Suprapubic skin (tissue), 4 donors: ENCODE measurements at places on chromosomes 3 and 15. TPM values are rescaled to one million over a fixed set of nuclear protein-coding genes. Genes with fewer than 3 reads are reported as not detected.

GRCh38 chr3:123310741-123311140 lies 109.0 kb downstream of the SEC22A start:
- no peak for DNase-seq
- H3K27ac ChIP-seq, result no peak overlapping the region
- H3K4me1 ChIP-seq, result no peaks in the 10 kb centered on the region
- no peak overlapping the region for H3K4me3 ChIP-seq
- H3K27me3 ChIP-seq, result peaks cover 2% of the 10 kb centered on the region

DNA sequence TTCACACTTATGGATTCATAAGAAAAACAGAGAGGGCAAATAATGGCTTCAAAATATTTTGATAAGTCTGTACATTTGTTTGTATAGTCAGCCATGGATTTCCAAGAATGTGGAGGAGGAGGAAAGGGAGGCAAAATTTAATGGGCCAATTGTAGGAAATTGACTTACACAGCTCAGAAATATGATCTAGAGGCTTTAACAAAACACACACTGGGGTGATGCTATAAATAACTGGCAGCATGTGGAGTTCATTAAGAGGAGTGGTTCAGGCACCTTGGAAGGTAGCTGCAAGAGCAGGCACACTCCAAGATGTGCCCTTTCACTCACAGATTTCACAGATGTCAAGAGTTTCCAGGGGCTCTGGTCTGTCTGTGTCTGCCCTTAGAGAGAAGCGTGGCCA lies 193.4 kb upstream of the RASGRP1 start:
- H3K36me3 ChIP-seq, result no peaks in the 10 kb centered on the region
- H3K4me3 ChIP-seq, result no peak overlapping the region
- no peak overlapping the region for H3K27ac ChIP-seq

BSN gene
- 0.59 TPM for total RNA-seq

CTXN2 gene
- not detected for total RNA-seq

DNA sequence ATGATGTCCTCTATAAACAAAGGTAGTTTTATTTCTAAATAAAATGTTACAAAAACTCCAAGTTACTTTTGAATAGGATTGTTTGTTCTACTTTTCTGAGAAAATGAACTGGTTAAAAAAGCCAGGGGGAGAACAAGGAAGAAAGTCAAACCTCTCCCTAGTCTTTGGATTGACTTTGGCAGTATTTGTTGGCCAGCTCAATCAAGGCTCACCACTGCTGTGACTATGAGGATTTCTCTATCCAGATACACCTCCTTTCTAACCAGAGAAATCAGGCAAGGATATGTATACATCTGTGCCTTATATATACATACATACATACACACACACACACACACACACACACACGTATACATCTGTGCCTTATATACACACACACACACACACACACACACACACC lies 107.8 kb downstream of the FEZF2 start:
- DNase-seq, result no peak
- no peaks in the 10 kb centered on the region for H3K27me3 ChIP-seq
- H3K4me3 ChIP-seq, result no peak overlapping the region
